ENCODE measurements at places on chromosomes 3 and 15.
A peak's percentile ranks its signal among the peaks of the same experiment; 100 is the strongest.

DNA sequence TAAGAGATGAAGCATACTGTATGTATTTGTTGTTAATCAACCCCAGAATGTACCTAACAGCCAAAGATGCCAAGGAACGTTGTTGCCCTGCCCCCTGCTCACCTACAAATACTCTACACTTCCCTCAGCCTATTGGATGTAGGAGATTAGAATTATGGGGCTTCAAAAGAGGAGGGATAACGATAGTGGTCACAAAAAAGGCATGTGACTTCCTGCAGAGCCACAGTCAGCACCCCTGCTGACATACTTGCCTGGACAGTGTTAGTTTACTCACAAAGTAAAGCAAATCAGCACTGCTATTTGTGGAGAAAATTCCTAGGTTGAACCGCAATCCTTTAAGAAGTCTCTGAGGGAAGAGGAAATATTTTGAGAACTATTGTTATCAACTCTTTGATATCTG, 37.9 kb downstream of the PARP15 start:
- DNase-seq: peak; percentile 58

- DNase-seq: no peak
These were observed 271.2 kb upstream of the CTDSPL start for GRCh38 chr3:37590328-37591079.

DNA sequence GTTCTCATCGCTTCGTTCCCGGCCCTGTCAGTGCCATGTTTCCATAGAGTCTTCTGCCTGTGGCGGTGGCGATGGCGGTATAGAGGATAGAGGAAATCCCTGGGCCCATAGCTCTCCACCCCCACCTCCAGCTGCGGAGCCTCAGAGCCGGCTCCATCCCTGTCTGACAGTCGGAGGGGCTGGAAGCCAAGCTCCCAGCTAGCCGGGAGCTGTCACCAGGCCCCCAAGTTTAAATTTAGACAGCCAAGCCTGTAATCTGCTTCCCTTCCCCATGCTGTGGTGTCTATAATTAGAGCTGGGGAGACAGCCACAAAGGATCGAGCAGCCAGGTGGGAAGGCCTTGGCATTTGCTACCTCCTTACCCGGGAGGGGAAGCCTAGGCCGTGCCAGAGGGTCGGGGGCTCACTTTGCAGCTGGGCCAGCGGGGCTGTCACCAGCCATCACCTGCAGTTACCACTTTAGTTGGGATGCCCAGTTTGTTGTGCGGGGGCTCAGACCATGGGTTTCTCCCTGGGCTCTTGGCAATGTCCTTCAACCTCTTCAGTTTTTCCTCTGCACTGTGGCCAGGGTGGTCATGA, 56.3 kb upstream of the SEC13 start:
- no peak for DNase-seq

GRCh38 chr3:98068824-98069223, 18.1 kb upstream of the OR5AC2 start:
- no peak for DNase-seq

DNA sequence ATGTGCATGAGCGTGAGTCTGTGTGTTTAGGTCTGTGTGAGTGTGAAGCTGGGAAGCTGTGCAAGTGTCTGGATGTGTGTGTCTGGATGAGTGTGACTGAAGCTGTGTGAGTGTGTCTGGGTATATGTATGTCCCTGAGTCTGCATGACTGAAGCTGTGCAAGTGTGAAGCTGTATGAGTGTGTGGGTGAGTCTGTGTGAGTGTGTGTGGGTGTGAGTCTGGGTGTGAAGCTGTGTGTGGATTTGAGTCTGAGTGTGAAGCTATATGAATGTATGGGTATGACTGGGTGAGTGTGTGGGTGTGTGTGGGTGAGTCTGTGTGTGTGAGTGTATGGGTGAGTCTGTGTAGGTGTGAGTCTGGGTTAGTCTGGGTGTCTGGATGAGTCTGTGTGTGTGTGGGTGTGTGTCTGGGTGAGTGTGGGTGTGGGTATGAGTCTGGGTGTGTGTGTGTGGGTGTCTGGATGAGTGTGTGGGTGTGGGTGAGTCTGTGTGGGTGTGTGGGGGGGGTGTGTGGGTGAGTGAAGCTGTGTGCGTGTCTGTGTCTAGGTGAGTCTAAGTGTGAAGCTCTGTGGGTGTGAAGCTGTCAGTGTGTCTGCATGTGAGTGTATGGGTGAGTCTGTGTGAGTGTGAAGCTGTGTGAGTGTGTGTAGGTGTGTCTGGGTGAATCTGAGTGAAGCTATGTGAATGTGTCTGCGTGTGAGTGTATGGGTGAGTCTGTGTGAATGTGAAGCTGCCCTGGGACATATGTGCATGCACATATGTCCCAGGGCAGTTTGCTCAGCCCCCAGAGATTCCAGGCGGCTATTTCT, 20.3 kb downstream of the MINAR1 start:
- no peak for DNase-seq

DNA sequence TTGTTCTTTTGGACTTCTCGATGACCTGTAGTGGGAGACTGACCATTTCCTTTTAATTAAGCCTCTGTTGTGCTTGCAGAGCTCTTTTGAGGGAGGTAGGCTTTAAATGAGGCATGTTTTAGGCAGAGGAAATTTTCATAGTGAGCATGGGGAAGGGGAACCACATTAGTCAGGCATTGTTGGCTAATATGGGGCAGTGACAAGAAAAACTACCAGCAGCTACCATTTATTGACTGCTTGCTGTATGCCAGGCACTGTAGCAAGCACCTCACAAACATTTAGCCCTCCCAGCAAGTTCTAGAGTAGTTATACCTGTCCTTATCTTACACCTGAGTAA, 10.9 kb downstream of the ATG7 start:
- DNase-seq: no peak

DNA sequence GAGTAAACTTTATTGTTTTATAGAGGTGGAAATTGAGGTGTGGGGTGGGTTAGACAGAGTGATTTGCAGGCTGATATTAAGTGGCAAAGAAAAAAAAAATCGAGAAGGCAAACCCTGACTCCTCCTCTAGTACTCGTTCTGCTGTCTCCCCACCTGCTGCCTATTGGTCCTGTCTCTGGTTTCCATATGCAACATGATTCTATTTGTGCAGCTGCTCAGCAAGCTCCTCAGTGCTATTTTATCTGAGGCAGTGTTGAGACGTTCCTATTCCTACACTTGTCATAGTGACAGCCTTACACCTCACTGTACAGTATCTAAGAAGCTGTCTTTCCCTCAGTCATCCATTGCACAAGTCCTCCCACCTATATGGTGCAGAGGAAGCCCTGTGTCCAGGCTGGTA, 45.1 kb downstream of the RSL24D1 start:
- no peak for DNase-seq

DNA sequence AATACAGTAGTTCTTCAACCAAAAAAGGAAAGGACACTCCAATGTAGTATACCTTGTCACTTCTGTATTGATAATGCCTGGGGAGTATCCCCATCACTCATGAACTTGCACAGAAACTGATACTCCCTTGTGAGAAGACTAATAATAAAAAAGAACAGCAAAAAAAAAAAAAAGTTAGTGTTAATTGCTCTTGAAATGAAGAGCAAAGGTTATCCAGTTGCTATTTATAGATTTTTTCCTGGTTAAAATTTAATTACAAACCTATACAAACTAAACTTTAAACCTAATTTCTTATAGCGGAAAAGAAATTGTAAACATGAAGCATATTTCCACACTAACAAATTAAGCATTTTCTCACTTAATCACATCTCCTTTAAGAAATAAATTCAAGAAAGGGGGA, 6.7 kb downstream of the PLOD2 start:
- DNase-seq: no peak

GRCh38 chr3:46209746-46210470, 1.8 kb upstream of the CCR1 start:
- DNase-seq: no peak

- DNase-seq: no peak
These were observed 73.8 kb upstream of the ZBED2 start for GRCh38 chr3:111668888-111669488.

DNA sequence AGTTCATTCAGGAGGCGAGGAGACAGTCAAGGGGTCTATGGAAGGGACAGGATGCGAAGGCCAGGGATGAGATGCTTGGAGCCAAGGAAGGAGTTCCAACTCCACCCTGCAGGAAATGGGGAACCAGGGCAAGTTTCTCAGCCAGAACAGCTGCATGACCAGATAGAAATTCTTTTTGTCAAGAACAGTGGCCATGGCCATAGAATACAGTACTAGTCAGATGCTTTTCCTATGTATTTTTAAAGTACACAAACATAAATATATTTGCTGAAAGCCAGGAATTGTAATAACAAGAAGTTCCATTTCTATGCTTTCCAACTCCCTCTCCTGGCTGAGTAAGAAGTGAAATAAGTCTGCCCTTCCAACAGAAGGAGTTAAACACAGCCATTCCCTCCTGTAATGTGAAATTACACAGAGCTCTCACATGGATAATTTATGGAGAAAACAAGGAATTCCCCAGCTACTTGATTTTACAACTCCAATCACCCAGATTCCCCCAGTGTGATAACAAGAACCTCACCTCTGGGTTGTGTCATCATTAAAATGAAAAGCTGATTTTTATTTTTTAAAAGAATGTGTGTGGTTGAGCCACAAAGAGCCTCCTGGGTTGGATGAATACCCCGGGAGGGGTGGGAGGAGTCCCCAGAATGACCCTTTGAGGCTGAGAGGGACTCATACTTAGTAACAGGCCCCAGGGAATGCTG, 124.6 kb upstream of the ARHGEF3 start:
- no peak for DNase-seq

DNA sequence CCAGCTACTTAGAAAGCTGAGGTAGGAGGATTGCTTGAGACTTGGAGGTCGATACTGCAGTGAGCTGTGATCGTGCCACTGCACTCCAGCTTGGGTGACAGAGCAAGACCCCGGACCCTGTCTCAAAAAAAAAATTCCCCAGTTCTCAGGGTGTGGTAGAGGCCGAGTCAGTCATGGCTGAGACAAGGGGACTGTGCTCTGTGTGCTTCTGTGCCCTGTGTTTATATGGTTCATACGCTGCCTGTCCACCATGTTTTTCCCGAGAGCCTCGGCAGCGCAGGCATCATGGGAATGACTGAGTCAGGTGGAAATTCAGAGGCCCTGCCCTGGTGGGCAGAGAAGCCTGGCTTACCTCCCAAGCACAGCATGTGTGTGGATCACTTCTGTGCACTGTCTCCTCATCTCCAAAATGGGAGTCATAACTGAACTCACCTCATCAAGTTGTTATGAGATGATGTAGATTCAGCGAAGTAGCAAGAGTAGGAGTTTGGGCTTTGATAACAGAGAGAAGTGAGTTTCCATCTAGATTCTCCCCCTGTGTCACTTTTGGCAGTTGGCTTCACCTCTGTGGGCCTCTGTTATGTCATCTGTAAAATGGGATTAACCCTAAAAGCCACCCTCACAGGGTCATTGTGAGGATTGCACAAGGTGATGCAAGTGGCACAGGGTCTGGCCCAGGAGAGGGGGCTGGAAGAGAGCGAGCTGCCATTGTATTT, 56.9 kb downstream of the FLNB start:
- DNase-seq: no peak

DNA sequence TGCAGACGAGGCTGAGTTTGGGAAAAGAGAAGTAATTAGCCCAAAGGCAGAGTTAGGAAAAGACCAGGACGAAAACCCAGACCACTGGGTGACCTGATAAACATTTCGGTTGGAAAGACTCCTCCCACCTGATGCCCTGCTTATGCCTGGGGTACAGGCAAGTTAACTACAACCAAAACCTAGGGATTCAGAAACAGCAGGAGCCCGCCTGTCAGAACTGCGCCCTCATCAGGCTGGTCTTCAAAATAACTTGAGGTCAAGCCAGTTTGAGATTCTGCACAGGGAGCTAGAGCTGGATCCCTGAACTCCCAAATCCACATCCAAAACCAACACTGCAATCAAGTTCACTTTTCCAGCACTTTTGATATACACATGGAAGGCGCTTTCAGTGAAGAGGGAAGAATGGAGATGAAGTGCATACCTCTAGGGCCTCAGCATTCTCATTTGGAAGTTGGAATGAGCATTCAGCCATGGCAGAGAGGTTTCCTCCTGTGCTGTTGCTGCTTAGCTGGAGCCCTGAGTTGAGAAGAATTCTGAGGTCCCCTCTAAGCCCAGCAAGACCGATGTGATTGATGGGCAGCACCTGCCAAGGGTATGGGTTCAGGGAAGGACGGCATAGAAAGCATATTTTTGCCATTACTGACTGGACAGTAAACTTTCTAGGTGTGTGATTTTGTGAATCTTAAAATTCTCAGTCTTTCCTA, 11.6 kb downstream of the TSEN2 start:
- peak; percentile 74 for DNase-seq

GRCh38 chr15:37099319-37100108, 835 bp downstream of the MEIS2 start:
- DNase-seq: no peak

GRCh38 chr3:102081572-102082289, 232.4 kb downstream of the NFKBIZ start:
- DNase-seq: no peak

DNA sequence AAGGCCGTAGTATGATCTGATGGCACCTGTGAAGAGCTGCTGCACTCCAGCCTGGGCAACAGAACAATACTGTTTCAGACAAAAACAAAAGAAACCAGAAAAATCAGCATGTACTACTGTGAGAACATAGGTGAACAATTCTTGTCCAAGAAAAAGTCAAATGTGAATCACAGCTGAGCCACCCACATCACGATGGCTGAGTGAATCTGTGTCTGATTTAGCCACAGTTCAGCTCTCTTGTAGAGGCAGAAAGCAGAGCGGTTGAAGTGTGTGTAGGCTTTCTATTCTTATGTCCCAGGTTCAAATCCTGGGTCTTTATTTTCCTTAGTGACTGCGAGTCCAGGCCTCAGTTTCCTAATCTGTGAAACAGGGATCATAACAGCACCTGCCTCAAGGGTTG, 4.4 kb upstream of the FURIN start:
- DNase-seq: no peak

- DNase-seq: peak; percentile 88
These were observed 10.7 kb downstream of the GCNT3 start for GRCh38 chr15:59622289-59622688.

DNA sequence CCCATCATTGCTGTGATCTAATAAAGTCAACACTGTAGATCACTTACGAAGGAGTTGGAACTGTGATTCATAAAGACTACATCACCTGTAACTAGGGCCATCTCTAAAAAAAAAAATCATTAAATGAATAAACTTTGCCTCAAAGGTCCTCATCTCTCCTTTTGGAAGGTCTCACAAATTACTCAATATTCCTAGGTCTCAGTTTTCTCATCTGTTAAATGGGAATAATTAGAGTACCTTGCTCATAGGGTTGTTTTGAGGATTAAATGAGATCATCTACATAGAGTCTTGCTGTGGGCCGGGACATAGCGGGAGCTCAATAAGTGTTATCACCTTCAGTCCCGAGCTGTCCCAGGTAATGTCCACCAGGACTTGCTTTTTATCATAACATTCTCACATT, 335.1 kb upstream of the PROK2 start:
- no peak for DNase-seq

- no peak for DNase-seq
These were observed 300.9 kb downstream of the MCTP2 start for GRCh38 chr15:94532226-94532625.

- DNase-seq: peak; percentile 62
These were observed 11.4 kb downstream of the C15orf40 start for GRCh38 chr15:82999905-83000671.

Data from endodermal cell (in vitro differentiated cells).